NCI-H82 (cell line): ENCODE measurements at places on chromosomes 11 and 22.
A peak's percentile ranks its signal among the peaks of the same experiment; 100 is the strongest.

DNA sequence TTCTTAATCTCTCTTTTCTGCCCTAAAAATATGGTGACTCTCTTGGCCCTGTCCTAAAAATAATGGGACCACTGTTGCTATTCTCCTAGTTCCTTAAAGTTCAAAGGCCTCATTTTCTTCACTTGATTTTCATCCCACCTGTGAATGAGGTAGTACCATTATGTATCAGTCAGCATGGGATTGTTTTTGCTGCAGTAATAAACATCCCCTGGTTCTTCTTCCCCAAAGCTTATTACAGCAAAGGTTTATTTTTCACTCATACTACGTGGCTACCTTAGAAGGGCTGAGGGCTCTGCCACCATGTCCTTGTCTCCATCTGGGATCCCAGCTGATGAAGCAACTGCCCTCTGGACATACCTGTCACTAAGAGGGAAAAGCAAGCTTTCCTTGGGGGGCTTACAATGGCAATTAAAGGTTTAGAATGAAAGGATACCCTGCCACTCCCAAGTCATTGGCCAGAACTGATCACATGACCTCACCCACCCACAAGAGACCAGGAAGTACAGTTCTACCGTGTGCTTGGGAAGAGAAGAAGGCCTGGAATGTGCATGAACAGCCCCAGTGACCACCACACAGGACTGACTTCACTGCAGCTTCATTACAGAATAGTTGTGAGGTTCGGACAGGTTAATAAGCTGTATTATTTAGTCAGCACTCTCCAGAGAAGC, 7.8 kb downstream of the TTC38 start:
- DNase-seq = peak; percentile 30

DNA sequence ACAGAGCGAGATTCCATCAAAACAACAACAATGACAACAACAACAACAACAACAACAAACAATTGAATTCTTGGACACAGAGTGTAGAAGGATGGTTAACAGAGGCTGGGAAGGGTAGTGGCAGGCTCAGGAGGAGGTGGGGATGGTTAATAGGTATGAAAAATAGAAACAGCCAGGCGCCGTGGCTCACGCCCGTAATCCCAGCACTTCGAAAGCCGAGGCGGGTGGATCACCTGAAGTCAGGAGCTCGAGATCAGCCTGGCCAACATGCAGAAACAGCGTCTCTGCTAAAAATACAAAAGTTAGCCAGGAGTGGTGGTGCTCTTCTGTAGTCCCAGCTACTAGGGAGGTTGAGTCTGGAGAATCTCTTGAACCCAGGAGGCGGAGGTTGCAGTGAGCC, 122.9 kb upstream of the GRIA4 start:
- DNase-seq = no peak

DNA sequence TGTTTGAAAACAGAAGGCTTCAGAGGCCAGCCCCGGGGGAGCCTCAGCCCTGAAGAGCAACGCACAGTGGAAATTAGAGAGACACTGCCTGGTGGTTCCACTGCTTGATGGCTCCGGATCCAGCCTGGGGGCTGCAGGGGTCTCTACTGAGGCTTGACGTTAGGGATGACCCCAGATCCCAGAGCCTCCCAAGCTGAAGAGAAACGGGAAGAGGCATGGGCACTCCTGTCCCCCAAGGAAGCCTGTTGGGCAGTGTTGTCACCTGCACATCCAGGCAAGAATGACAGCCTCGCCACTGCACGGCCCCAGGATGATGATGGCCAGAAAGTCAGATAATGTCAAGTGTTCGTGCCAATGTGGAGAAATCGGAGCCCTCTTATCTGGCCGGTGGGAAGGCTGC, 56.8 kb upstream of the FGF3 start:
- no peak for DNase-seq

DNA sequence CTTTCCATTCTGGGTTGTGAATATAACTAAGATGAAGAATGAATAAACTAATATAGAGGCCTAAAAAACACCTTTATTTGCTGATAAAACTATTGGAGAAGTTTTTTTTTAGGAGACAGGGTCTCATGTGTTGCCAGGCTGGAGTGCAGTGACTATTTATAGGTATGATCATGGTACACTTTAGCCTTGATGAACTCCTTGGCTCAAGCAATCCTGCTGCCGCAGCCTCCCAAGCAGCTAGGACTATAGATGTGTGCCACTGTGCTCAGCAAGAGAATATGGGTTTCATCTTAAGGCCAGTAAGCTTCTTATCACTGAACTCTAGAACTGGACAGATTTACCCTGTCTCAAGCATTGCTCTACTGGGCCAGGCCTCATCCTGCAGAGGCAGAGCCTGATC, 26.6 kb downstream of the CCDC90B start:
- DNase-seq = peak; percentile 50

DNA sequence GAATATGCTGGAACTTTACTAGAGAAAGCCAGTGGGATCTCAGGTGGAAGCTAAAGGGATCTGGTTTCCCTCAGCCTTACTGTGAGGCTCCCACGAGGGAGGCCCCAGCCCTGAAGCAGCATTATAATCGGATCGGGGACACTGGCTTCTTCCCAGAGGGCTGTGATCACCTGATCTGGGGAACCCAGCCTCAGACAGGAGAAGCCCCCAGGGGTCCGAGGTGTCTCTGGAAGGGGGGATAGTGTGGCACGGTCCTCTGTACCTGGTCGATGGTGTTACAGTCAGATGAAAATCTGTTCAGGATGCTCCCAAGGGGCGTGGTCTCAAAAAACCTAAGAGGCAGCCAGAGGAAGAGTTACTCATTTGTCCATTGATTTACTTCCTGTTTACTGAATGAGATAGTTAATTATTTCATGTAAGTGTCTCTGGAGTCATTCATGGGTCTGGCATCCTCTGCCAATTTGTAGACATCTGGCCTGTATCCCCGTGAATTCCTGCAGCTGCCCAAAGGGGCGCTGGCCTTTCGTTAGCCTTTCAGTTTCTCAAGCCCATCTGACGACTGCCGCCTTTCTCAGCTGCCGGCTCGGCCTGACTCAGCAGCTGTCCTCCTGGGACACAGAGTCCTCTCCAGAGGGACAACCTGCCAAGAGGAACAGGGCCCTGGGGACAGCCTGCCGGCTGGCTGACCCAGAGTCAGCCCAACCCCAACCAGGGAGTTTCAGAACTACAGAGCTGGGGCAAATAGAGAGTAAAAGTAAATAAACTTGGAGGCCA, 17.0 kb upstream of the KCNJ11 start:
- peak; percentile 59 for DNase-seq

DNA sequence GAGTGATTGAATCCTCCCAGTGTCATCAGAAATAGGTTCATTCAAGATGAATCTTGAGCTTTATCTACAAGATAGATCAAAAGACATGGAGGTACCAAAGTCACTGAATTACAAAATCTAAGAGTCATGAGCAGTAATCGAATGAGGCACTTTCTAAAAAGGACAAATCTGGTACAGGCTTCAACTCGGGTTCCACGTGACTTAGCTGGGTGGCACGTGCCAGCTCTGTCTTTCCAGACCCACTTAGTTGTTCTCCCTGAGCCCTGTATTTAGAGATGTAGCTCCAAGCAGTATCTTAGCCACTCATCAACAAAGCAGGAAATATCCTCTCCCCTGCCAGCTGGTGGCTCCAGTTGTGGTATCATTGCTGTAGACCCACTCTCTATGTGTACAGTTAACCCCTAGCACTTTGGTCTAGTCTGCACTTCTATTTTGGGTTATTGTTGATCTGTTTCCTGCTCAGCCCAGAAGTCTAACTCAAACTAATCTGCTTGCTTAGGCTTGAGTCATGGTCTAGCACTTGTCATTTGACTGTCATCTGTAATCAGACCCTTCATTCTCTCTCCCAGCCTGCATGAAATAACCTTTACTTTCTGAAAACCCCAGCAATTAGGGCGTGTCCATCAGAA, 528.7 kb downstream of the ETS1 start:
- DNase-seq = no peak

- DNase-seq = no peak
These were observed 564 bp upstream of the ANO1 start for GRCh38 chr11:70077411-70078094.

- DNase-seq = no peak
These were observed 152.1 kb downstream of the SOX6 start for GRCh38 chr11:16204261-16204660.

GRCh38 chr11:31768749-31769640, 42.1 kb downstream of the PAX6 start:
- DNase-seq = peak; percentile 17

- DNase-seq = no peak
These were observed 168.9 kb upstream of the TBCEL start for GRCh38 chr11:120854988-120855387.

DNA sequence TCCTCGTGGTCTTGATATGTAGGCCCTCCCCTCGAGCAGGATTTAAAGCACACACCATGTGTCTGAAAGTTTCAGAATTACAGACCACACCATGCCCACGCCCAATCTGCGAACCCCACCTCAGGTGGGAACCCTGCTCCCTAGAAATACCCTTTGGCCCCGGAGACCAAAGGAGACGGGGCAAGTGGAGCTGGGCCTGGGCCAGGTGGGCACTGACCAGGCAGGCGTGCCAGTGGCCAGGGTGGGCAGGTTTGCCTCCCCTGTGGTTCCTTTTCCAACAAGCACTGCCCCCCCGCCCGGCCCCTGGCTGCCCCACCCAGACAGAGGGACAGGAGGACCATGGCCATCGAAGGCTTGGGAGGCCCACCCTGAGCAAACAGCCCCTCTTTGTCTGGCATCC, 400.4 kb downstream of the TBC1D22A start:
- no peak for DNase-seq

DNA sequence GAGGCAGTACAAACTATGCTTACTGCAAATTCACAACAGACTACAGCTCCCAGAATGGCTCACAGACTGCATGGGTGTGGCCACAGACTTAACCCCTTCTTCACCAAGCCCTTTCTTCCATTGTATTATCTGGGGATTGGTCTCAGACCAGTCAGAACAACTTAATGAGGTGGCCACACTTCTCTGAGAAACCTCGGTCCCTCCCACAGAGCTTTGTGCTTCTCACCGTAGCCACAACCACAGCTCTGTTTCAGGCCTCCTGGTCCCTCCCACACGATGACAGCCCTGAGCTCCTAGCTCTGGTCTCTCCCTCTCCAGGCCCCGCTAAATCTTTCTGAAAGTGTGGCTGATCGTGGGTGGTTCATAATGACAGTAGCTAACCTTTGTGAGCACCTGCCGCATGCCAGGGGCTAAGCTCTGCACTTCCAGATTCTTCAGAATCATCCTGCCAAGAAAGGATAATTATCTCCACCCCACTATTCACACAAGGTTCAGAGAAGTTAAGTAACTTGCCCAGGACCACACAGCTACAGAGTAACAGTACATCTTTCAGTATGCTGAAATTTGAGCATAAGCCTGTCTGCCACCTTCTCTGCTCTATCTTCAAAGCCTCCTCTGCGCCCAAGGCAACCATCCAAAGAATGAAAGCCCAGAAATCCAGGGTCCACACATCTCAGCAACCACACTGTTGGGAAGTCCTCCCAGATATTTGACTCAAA, 5.4 kb downstream of the PDE2A start:
- DNase-seq = no peak

GRCh38 chr22:37219533-37219932, 7.3 kb upstream of the SSTR3 start:
- DNase-seq = no peak

DNA sequence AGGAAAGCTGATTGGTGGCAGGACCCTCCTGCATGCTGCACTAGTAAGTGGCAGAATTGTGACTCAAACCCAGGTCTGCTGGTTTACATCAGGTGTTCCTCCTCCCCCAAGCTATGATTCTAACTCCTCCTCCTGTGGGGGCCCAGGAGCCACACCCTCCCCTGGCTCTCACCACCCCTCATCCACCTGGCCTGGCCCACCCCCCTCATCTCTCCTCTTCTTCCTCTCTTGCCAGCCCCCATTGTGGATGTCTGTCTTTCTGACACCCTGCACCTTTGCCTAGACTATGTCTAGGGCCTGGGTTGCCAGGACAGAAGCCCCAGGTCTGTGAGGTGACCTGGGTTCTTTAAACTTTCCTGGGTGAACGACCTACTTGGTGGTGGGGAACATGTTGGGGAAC, 59.9 kb downstream of the GRIK4 start:
- DNase-seq = no peak

- no peak for DNase-seq
These were observed 49.7 kb upstream of the EMID1 start for GRCh38 chr22:29155966-29156365.

DNA sequence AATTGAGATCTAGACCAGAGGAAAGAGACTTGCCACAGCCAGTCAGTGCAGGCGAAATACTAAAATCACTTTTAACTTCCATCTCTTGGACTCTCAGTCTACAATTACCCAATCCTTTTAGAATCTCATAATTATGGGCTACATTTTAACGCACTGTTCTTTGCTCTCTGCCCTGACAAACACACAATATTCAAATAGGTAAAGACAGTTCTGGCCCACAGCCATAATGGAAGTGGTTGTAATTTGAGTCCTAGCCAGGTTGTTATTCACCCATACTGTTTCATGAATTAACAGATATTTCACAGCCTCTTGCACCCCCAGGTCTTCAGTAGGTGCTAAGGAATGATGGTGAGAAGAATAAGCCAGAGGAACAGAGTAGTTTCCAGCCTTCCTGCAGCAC, 830 bp downstream of the C11orf97 start:
- DNase-seq = no peak

- no peak for DNase-seq
These were observed 64.8 kb downstream of the STIM1 start for GRCh38 chr11:3920148-3920852.

DNA sequence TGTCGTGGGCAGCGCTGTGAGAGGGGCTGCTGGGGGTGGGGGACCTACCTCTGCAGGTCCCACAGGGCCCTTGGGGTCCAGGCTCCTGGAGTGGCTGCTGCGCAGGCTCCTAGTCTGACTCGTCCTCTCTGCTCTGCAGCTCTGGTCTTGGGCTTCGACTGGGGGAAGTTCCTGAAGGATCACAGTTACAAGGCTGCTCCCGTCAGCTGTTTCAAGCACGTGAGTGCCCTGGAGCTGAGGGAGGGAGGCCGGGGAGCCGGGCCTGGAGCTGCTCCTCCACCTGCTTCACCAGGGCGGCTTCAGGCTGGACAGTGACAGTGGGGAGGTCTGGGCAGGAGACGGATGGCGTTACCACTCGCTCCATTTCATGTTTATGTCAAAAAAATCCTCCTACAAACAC, 11.9 kb downstream of the L3MBTL2 start:
- no peak for DNase-seq

DNA sequence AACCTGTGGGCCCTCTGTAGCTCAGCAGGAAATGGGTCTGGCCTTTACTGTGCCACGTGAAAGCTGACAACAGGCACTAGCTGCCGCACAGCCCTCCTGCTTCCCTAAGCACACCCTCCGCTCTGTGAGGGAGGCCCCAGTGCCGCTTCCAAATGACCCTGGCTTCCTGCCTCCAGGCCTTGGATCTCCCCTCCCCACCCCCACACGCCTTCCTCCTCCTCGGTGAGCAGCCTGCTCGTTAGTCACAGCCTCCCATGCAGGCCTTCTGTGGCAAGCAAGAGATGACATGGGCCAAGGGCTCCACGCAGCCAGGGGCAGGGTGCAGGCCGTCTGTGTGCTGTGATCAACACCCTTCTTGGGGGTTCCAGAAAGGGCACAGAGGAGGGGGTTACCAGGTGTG, 15.3 kb upstream of the RASL10A start:
- DNase-seq = no peak

GRCh38 chr11:2411446-2412305, 11.1 kb downstream of the TSSC4 start:
- DNase-seq = no peak
